Thoracic aorta (tissue), 2 donors: ENCODE measurements at places on chromosomes 3 and 15. TPM values are rescaled to one million over a fixed set of nuclear protein-coding genes. Genes with fewer than 3 reads are reported as not detected.

ALDH1L1 gene
- total RNA-seq, result 50.2 TPM

PLXNB1 gene
- total RNA-seq, result 210 TPM

WDR72 gene
- 2.2 TPM for total RNA-seq

CADPS gene
- total RNA-seq, result 7.2 TPM

GP9 gene
- total RNA-seq, result not detected

DNA sequence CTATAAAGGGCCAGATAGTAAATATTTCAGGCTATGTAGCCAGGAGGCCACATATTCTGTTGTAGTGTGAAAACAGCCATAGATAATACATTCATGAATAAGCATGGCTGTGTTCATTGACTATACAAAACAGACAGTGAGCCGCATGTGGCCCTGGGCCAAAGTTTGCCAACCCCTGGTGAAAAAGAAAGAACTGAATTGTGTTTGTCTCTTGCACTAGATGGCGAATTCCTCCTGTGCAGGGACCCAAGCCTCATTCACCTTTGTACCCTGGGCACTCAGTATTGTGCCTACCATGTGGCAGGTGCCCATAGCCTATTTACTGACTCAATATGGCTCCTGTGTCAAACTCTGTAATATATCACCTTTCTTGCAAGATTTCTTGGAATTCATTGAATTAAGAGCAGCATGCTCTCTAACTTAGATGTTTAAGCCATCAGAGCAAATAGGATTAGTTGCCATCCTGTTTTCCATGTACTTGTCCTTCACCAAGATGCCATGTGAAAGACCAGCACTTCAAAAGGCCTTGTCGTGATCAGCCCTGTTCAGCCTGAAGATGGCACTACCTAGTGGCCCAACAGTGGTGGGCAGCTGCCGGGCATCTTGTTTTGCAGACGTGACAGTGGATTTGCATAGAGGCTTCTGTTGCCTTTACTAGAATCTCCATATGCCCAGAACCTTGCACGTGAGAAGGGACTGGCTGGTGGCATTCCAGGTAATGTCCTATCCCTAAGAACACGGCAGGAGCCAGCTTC lies 50.9 kb upstream of the CMTM7 start:
- no peak overlapping the region for H3K27ac ChIP-seq
- no peak for DNase-seq
- H3K27me3 ChIP-seq, result no peaks in the 10 kb centered on the region
- no peaks in the 10 kb centered on the region for H3K4me1 ChIP-seq
- H3K4me3 ChIP-seq, result no peak overlapping the region
- no peaks in the 10 kb centered on the region for H3K36me3 ChIP-seq

- H3K4me1 ChIP-seq, result peaks cover 25% of the 10 kb centered on the region
- no peak for DNase-seq
- H3K4me3 ChIP-seq, result no peak overlapping the region
- no peaks in the 10 kb centered on the region for H3K36me3 ChIP-seq
- no peak overlapping the region for H3K27ac ChIP-seq
Measured at GRCh38 chr15:80823120-80823519, 44.0 kb downstream of the CEMIP start.

GRCh38 chr3:31235062-31235700 lies 297.5 kb upstream of the STT3B start:
- no peak for DNase-seq
- no peak overlapping the region for H3K27ac ChIP-seq
- H3K36me3 ChIP-seq, result no peaks in the 10 kb centered on the region
- peaks cover 5% of the 10 kb centered on the region for H3K4me1 ChIP-seq

- H3K4me3 ChIP-seq, result no peak overlapping the region
- H3K27me3 ChIP-seq, result no peaks in the 10 kb centered on the region
- H3K36me3 ChIP-seq, result no peaks in the 10 kb centered on the region
- H3K27ac ChIP-seq, result peak overlapping the region; percentile 51
- H3K4me1 ChIP-seq, result peaks cover 17% of the 10 kb centered on the region
- no peak for DNase-seq
Measured at GRCh38 chr3:31407665-31408064, 125.1 kb upstream of the STT3B start.

DNA sequence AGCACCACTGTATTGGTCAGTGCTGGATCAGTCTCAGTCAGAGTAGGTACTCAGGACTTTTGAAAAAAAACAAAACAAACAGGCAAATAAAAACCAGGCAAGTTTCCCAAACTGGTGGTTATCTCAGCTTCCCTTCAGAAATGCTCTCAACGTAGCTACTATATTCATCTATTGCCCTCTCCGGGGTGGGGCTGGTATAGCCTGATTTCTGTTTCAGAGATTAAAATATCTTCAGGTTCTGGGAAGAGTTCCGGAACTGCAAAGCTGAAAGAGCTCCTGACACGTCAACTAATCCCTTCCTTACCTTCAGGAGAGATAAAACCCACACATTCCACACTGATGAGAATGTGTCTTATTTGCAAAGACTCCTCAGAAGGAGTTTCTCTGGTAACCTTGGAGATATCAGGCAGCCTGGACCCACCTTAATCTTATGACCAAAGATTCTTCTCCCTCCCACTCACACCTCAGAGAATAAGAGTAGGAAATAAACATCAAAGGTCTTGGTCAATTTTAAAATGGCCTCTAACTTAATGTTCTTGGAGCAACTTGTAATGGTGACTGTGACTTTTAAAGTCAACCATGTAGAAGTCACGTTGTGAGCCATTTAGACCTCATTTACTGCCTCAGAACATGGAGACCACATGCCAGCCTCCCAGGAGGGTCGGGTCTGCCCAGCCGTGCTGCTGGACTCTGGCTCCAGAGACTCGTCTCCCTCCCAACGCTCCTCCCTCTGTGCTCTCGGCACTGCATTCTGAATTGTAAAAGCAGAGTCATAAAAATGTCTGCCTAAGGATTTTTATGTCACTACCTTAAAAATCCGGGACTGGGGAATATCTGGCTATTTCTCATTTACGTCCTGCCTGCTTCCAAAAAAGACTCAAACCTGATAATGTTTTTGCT lies 53.8 kb downstream of the CDCP1 start:
- H3K27me3 ChIP-seq, result no peaks in the 10 kb centered on the region
- peak overlapping the region; percentile 26 for H3K27ac ChIP-seq
- no peaks in the 10 kb centered on the region for H3K36me3 ChIP-seq
- H3K4me1 ChIP-seq, result no peaks in the 10 kb centered on the region
- no peak for DNase-seq

DNA sequence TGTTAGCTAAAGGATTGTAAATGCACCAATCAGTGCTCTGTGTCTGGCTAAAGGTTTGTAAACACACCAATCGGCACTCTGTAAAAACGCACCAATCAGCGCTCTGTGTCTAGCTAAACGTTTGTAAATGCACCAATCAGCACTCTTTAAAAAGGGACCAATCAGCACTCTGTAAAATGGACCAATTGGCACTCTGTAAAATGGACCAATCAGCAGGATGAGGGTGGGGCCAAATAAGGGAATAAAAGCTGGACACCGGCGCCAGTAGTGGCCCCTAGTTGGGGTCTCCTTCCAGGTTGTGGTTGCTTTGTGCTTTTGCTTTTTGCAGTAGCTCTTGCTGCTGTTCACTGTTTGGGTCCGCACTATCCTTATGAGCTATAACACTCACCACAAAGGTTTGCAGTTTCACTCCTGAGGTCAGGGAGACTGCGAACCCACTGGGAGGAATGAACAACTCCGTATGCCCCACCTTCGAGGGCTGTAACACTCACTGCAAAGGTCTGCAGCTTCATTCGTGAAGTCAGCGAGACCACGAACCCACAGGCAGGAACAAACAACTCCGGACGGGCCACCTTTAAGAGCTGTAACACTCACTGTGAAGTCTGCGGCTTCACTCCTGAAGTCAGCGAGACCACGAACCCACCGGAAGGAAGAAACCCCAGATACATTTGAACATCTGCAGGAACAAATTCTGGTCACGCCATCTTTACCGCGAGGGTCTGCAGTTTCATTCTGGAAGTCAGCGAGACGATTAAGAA lies 1.1 kb upstream of the SUCLG2 start:
- no peaks in the 10 kb centered on the region for H3K27me3 ChIP-seq
- no peak for DNase-seq
- no peak overlapping the region for H3K27ac ChIP-seq
- H3K36me3 ChIP-seq, result no peaks in the 10 kb centered on the region
- H3K4me1 ChIP-seq, result peaks cover 9% of the 10 kb centered on the region
- H3K4me3 ChIP-seq, result peak overlapping the region; percentile 95

DNA sequence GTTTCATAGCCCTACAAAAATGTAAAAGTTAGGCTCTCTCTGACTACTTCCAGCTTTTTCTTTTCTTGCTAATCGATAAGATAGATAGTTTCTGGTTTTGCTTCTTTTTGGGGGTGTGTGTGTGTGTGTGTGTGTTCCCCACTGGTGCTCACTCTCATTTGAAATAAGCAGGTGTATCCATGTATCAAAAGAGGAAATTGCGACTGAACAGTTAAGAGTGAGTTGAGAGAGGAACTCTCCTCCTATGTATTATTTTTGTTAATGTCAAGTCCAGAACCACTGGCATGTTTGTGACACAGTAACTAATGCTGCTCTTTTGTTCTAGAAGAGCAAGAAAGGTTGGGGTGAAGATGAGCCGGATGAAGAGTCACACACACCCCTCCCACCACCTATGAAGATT lies 96.7 kb upstream of the UMPS start:
- H3K36me3 ChIP-seq, result peaks cover 35% of the 10 kb centered on the region
- no peaks in the 10 kb centered on the region for H3K4me1 ChIP-seq
- no peak overlapping the region for H3K27ac ChIP-seq
- no peaks in the 10 kb centered on the region for H3K27me3 ChIP-seq
- H3K4me3 ChIP-seq, result no peak overlapping the region

DNA sequence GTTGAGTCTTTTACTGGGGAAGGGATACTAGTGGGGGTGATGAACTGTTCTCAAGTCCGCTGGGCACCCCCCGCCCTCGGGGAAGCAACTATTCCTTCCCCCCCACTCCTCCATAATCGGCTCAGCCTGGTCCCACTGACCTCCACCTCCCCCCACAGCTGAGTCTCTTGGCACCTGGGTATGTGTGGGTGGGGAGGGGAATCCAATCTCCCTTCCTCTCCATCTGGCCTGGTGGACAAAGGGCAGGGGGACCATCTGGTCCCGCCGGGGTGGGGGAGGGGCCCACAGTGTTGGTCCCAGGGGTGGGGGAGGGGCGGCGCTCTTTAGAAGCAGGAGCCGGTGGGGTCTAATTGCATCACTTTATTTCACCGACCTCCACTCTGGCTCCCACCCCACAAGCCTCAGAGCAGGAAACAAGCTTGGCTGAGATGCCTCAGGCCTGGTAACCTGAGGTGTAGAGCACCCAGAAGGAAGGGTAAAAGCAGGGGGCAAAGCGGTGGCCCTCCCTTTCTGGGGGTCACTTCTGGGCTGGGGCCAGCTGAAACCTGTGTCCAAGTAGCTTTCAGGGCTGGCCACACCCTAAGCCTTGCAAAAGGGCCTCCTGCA lies 1.0 kb upstream of the PCBP4 start:
- DNase-seq, result no peak
- H3K27ac ChIP-seq, result peak overlapping the region; percentile 90
- H3K4me1 ChIP-seq, result peaks cover 49% of the 10 kb centered on the region
- no peaks in the 10 kb centered on the region for H3K36me3 ChIP-seq
- no peaks in the 10 kb centered on the region for H3K27me3 ChIP-seq
- H3K4me3 ChIP-seq, result peak overlapping the region; percentile 98

- H3K4me3 ChIP-seq, result no peak overlapping the region
- peak overlapping the region; percentile 2 for H3K27ac ChIP-seq
- no peaks in the 10 kb centered on the region for H3K27me3 ChIP-seq
- peaks cover 17% of the 10 kb centered on the region for H3K36me3 ChIP-seq
- DNase-seq, result no peak
- peaks cover 37% of the 10 kb centered on the region for H3K4me1 ChIP-seq
Measured at GRCh38 chr3:50606596-50606995, 5.0 kb downstream of the CISH start.

DNA sequence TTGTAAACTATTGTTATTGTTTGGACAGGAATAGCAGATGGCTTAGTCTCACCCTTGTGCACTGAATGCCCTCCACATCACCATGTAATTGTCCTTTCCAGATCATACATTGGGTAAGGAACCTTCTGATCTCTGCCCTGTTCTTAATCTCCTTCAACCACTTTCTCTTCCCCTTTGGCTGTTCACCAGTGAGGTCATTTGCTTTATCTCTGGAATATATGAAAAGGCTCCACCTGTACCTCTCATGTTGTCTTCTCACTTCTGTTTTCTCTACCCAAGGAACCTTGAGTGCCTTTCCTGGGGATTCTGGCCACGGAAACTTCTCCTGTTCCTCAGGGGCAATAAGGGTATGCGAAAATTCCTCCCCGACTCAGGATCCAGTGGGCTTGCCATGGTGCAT lies 28.5 kb downstream of the MCTP2 start:
- no peaks in the 10 kb centered on the region for H3K27me3 ChIP-seq
- no peaks in the 10 kb centered on the region for H3K36me3 ChIP-seq
- no peak for DNase-seq
- H3K4me1 ChIP-seq, result no peaks in the 10 kb centered on the region
- no peak overlapping the region for H3K27ac ChIP-seq
- no peak overlapping the region for H3K4me3 ChIP-seq

- DNase-seq, result no peak
- H3K4me1 ChIP-seq, result no peaks in the 10 kb centered on the region
- no peaks in the 10 kb centered on the region for H3K36me3 ChIP-seq
- H3K27ac ChIP-seq, result no peak overlapping the region
Measured at GRCh38 chr3:189790658-189791057, 159.5 kb downstream of the TP63 start.

DNA sequence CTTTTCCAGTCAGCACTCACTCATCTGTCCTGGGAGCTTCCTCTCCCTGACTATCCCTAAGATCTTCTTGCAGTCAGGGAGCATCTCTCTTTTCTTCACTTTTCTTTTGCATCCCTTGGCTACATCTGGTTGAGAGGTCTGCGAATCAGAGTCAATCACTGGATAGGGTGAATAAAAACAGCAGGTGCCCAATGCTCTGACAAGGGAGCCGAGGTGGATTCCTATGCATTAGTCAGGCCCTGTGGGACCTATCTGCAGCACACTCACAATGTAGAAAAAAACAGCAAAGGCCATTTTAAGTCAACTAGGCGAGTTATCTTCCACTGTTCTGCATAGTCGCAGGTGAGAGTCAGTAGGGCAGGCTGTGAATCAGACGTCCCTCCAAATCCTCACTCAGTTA lies 35.5 kb downstream of the DZIP1L start:
- H3K4me3 ChIP-seq, result no peak overlapping the region
- H3K27me3 ChIP-seq, result no peaks in the 10 kb centered on the region
- DNase-seq, result no peak
